NCI-H1436 (cell line): ENCODE measurements at places on chromosomes 3 and 15.

DNA sequence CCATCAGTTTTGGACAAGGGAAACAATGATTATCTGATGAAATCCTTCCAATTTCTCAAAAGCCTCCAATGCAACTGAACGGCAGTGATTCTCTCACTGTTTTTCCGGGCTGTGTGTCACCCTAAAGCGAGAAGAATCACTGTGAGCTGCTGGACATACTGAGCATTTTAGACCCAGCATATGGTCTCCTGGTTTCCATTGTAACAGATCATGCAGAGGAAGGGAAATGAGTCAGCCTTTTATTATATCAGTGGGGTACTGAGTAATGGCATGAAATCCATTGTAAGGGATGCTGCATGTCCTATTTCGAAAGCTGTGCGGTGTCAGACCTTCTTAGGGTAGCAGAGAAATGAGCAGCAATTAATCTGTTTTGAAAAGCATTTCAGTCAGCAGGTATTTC lies 287.1 kb downstream of the IL5RA start:
- DNase-seq = no peak

- no peak for DNase-seq
Measured at GRCh38 chr3:18426597-18427193, 1.6 kb upstream of the SATB1 start.

- no peak for DNase-seq
Measured at GRCh38 chr3:41404582-41404981, 205.3 kb downstream of the CTNNB1 start.

- no peak for DNase-seq
Measured at GRCh38 chr15:35181538-35181937, 96.4 kb upstream of the NANOGP8 start.

DNA sequence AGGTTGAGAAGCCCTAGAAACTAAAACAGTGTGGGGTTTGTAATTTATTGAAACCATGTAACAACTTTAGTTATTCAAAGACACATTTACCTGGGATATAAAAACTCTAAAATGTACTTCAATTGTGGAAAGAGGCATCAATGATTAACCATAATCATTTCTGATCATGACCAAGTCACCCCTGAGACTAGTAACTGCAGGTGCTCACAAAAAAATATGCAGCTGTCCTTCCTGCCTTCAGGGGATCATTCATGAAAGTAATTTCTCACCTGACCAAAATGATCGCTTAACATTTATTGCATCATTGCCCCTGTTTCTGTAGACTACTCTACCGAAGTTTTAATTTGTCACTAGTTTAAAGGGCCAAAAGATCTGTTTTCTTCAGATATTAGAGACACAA lies 9.0 kb downstream of the ACP3 start:
- DNase-seq = peak; percentile 34

GRCh38 chr3:101660714-101661113 lies 16.2 kb downstream of the ZBTB11 start:
- no peak for DNase-seq
